ENCODE measurements at places on chromosomes 1 and 21. TPM values are rescaled to one million over a fixed set of nuclear protein-coding genes. Genes with fewer than 3 reads are reported as not detected.

DNA sequence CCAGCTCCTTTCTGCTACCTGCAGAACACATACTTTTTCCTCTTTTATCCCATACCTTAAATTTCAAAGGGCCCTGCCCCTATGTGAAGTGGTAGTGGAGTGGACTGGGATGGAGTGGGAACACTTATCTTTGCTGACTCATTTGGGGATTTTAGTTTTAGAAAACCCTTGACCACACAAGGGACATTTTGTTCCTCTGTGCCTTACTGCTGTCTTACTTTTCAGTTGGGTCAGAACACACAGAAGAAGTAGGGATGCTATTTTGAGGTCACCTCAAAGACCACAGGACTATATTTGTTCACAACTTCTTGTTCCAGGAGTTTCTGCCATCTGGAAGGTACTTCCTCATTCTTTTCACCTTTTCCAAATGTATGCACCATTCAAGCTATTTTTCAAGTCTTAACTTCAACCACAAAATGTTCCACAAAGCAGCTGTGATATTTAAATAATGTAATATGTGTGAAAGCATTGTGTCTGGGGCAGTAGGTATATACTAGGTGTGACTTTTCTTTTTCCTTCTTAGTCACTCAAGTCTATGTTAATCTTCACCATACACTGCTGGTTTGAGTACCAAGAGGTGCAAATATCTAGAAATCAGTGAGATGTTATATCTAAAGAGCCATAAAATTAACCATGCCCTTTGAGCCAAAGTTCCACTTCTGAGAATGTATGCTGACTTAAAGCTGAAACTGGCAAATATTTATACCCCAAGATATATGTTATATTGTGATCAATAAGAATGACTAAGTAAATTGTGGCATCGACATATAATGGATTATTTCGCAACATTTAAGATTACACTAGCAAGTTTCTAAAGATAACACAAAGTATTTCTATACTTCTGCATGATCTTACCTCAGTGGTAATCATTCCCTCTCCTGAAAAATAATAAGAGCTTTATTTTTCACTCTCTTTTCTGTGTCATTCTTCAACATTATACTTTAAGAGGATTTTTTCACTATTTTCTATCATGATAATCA, 308.5 kb downstream of the MRPL39 start:
- no peak overlapping the region for H3K4me3 ChIP-seq
- H3K27me3 ChIP-seq: no peaks in the 10 kb centered on the region
- no peak overlapping the region for H3K27ac ChIP-seq
- H3K36me3 ChIP-seq: no peaks in the 10 kb centered on the region
- H3K4me1 ChIP-seq: no peaks in the 10 kb centered on the region
- DNase-seq: no peak

- DNase-seq: no peak
- H3K27ac ChIP-seq: no peak overlapping the region
- no peaks in the 10 kb centered on the region for H3K27me3 ChIP-seq
- peaks cover 31% of the 10 kb centered on the region for H3K36me3 ChIP-seq
- no peaks in the 10 kb centered on the region for H3K4me1 ChIP-seq
Observed at GRCh38 chr1:19903621-19904020, 19.8 kb downstream of the PLA2G2E start.

DNA sequence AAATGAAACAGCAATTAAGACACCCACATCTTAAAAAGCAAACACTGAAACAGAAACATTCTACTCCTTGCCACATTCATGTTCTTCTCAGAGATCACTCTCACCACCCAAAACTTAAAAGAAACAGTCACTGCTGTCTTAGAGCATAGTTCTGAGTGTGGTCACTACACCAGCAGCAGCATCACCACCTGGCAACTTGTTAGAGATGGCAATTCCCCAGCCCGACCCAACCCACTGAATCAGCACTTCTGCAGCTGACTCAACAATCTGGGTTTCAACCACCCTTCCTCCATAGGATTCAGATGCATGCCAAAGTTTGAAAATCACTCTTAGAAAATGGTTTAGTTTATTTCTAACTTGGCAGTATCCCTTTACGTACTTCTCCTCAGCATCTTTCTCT, 126.1 kb downstream of the CDC42BPA start:
- H3K36me3 ChIP-seq: peaks cover 4% of the 10 kb centered on the region
- H3K4me3 ChIP-seq: no peak overlapping the region
- no peaks in the 10 kb centered on the region for H3K27me3 ChIP-seq
- peak overlapping the region; percentile 19 for H3K27ac ChIP-seq
- no peak for DNase-seq

GRCh38 chr1:205430696-205431305, 8.9 kb upstream of the LEMD1 start:
- peak overlapping the region; percentile 63 for H3K4me3 ChIP-seq
- peak; percentile 76 for DNase-seq
- peaks cover 31% of the 10 kb centered on the region for H3K36me3 ChIP-seq
- H3K27ac ChIP-seq: peak overlapping the region; percentile 13
- peaks cover 8% of the 10 kb centered on the region for H3K4me1 ChIP-seq

GRCh38 chr1:198423673-198424072, 116.8 kb downstream of the ATP6V1G3 start:
- no peak for DNase-seq
- H3K27me3 ChIP-seq: no peaks in the 10 kb centered on the region
- H3K4me1 ChIP-seq: no peaks in the 10 kb centered on the region
- no peak overlapping the region for H3K4me3 ChIP-seq

- no peak overlapping the region for H3K27ac ChIP-seq
- DNase-seq: no peak
- H3K36me3 ChIP-seq: peaks cover 38% of the 10 kb centered on the region
- H3K4me3 ChIP-seq: no peak overlapping the region
Observed at GRCh38 chr1:47298025-47298699, 15.8 kb downstream of the STIL start.

- H3K4me1 ChIP-seq: peaks cover 2% of the 10 kb centered on the region
- no peak for DNase-seq
- no peaks in the 10 kb centered on the region for H3K27me3 ChIP-seq
Observed at GRCh38 chr1:36182734-36183133, 26.8 kb downstream of the MAP7D1 start.

GRCh38 chr1:47684964-47685762, 247.3 kb downstream of the FOXD2 start:
- H3K27me3 ChIP-seq: peaks cover 10% of the 10 kb centered on the region
- no peaks in the 10 kb centered on the region for H3K36me3 ChIP-seq
- DNase-seq: no peak
- H3K4me1 ChIP-seq: peaks cover 10% of the 10 kb centered on the region
- H3K4me3 ChIP-seq: no peak overlapping the region

GRCh38 chr1:27038020-27038419, 25.4 kb upstream of the TENT5B start:
- H3K27me3 ChIP-seq: no peaks in the 10 kb centered on the region
- H3K4me1 ChIP-seq: no peaks in the 10 kb centered on the region
- no peak overlapping the region for H3K27ac ChIP-seq
- no peak for DNase-seq

DNA sequence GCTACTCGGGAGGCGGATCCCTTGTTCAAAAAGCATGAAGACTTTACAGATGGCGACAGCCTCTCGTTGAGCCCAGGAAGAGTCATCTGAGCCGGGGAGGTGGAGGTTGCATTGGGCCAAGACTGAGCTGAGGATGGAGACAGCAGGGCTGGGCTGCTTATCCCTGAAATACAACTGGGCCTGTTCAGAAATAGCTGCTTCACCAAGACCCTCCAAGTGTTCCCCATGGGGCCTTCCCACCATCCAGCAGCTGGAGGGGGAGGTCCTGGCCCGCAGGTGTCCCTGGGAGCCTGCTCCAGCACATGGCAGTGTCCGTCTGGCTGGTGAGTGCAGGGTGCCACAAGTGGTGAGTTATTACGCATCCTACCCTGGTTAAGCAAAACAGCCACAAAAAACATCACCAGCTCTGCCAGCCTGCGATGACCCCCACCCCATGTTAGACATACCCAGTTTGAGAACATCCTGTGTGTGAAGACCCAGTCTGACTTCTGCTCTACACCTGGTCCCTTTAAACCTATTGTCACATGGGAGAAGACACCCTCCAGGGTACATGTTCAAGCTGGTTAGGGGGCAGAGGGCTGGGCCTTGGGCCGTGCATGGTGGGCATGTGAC, 93.1 kb upstream of the TMPRSS2 start:
- no peak overlapping the region for H3K4me3 ChIP-seq
- no peaks in the 10 kb centered on the region for H3K27me3 ChIP-seq
- DNase-seq: no peak
- H3K4me1 ChIP-seq: peaks cover 19% of the 10 kb centered on the region

DNA sequence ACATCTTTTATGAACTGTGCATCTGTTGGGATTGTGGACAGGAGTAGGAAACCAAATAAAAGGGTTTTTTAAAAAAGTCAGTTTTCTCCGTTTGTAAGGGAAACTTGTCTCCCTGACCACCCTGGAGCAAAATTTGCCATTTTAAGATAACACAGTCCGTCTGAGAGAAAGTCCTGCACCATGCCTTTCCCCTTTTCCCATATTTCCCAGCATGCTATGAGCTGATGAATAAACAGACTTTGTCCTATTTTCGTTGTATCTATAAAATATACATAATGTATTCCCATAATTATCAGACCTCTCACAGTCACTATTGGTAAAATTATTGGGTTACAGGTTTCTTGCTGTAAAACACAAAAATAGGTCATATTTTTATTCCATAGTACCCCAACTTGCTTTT, 1.7 kb upstream of the AKT3 start:
- H3K27me3 ChIP-seq: no peaks in the 10 kb centered on the region
- DNase-seq: no peak
- peaks cover 27% of the 10 kb centered on the region for H3K36me3 ChIP-seq
- peak overlapping the region; percentile 84 for H3K27ac ChIP-seq

DNA sequence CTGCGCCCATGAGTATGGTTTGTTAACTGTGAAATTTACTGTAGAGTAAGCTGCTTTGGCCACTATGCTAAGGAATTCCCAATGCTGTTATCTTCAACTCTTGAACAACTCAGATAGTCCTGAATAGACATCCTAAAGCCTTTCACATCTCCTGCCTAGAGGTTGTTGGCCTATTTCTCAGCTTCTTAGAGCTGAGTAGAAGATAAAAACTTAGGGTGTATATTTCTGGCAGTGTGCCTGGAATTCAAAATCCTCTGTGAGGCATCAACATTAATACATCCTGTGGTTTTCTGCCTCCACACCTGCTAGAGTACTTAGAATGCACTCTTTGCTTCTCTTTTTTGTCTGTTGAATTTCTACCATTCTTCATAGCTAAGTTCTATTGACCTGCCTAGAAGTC, 45.8 kb upstream of the RC3H1 start:
- no peak overlapping the region for H3K27ac ChIP-seq
- no peaks in the 10 kb centered on the region for H3K36me3 ChIP-seq
- no peaks in the 10 kb centered on the region for H3K27me3 ChIP-seq
- DNase-seq: no peak
- no peaks in the 10 kb centered on the region for H3K4me1 ChIP-seq

- peak; percentile 10 for DNase-seq
- no peaks in the 10 kb centered on the region for H3K36me3 ChIP-seq
- H3K27me3 ChIP-seq: no peaks in the 10 kb centered on the region
Observed at GRCh38 chr1:215005078-215005477, 77.5 kb upstream of the KCNK2 start.

- peaks cover 37% of the 10 kb centered on the region for H3K4me1 ChIP-seq
- no peak overlapping the region for H3K27ac ChIP-seq
- no peaks in the 10 kb centered on the region for H3K27me3 ChIP-seq
- no peak overlapping the region for H3K4me3 ChIP-seq
Observed at GRCh38 chr1:47572731-47573430, 135.0 kb downstream of the FOXD2 start.

GRCh38 chr1:26225033-26225831, 8.8 kb upstream of the CEP85 start:
- peak; percentile 55 for DNase-seq
- peak overlapping the region; percentile 70 for H3K4me3 ChIP-seq
- H3K27me3 ChIP-seq: peaks cover 14% of the 10 kb centered on the region
- H3K27ac ChIP-seq: peak overlapping the region; percentile 9

- peaks cover 27% of the 10 kb centered on the region for H3K4me1 ChIP-seq
- H3K4me3 ChIP-seq: no peak overlapping the region
- no peaks in the 10 kb centered on the region for H3K27me3 ChIP-seq
- peak overlapping the region; percentile 90 for H3K27ac ChIP-seq
- H3K36me3 ChIP-seq: peaks cover 7% of the 10 kb centered on the region
- peak; percentile 24 for DNase-seq
Observed at GRCh38 chr1:93702111-93702827, 20.6 kb upstream of the BCAR3 start.

- no peaks in the 10 kb centered on the region for H3K36me3 ChIP-seq
- no peaks in the 10 kb centered on the region for H3K27me3 ChIP-seq
- peak; percentile 51 for DNase-seq
- H3K4me1 ChIP-seq: peaks cover 56% of the 10 kb centered on the region
Observed at GRCh38 chr1:234656944-234657654, 47.1 kb upstream of the IRF2BP2 start.

DNA sequence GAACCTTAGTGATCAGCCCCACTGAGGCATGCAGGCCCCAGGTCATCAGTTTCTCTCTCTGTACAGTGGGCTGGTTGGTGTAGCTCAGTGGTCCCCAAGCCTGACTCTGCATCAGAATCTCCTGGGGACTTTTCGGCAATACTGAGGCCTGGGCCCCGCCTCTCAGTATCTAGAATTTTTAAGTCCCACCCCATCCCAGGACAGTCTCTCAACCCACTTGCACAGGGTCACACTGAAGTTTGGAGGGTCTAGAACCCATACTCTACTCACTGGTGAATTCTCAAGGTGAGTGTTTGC, 216.4 kb downstream of the MATN1 start:
- DNase-seq: no peak
- peaks cover 83% of the 10 kb centered on the region for H3K27me3 ChIP-seq
- no peak overlapping the region for H3K4me3 ChIP-seq
- no peaks in the 10 kb centered on the region for H3K36me3 ChIP-seq

DNA sequence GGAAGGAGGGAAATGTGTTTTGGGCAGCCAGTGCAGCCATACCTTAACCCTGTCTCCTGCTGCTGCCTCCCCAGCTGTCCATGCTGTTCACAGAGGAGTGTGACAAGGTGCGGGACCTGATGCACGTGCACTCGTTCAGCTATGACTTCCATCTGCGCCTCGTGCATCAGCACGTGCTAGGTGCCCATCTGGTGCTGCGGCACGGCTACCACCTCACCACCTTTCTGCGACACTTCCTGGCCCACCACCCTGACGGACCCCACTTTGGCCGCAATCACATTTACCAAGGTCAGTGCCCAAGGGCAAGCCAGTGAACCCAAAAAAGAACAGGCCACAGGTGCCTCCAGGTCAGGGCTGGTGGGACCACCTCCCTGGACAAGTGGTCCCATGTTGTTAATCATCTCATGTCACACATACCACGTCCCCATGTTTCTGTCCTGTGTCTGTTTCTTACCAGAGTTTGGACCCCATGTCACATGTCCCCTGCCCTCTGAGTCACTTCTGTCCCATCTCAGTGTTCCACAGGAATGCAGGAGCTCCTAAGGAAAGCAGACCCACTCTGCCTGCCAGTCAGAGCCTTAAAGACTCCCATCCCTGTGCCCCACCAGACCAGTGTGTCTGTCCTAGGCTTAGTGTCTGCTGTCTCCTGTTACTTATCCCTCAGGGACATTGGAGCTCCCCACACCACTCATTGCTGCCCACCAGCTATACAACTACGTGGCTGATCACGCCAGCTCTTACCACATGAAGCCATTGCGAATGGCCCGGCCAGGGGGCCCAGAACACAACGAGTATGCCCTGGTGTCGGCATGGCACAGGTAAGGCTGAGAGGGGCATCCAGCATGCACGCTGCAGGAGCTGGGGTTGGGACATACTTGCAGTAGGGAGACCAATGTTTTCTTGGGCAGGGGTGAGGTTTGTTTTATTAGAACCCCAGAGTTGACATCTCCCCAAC, 6.6 kb downstream of the HYI start:
- H3K4me1 ChIP-seq: peaks cover 20% of the 10 kb centered on the region
- no peaks in the 10 kb centered on the region for H3K27me3 ChIP-seq
- no peak overlapping the region for H3K27ac ChIP-seq
- no peak overlapping the region for H3K4me3 ChIP-seq

Gene RPTN
- not detected for total RNA-seq

Gene HMCN1
- 0.02 TPM for total RNA-seq

Gene RSPH1
- 3.3 TPM for total RNA-seq

Gene ANKRD35
- total RNA-seq: 0.22 TPM

Gene EXTL1
- total RNA-seq: not detected

Gene REN
- not detected for total RNA-seq

Gene SLC9C2
- not detected for total RNA-seq

Gene SPRR1A
- not detected for total RNA-seq
